ENCODE measurements at places on chromosomes 7 and 10. TPM values are rescaled to one million over a fixed set of nuclear protein-coding genes. Genes with fewer than 3 reads are reported as not detected.

- H3K27ac ChIP-seq: peak overlapping the region; percentile 29
- H3K4me1 ChIP-seq: peaks cover 13% of the 10 kb centered on the region
- no peaks in the 10 kb centered on the region for H3K27me3 ChIP-seq
Observed at GRCh38 chr7:44415047-44415446, 75.4 kb downstream of the NUDCD3 start.

DNA sequence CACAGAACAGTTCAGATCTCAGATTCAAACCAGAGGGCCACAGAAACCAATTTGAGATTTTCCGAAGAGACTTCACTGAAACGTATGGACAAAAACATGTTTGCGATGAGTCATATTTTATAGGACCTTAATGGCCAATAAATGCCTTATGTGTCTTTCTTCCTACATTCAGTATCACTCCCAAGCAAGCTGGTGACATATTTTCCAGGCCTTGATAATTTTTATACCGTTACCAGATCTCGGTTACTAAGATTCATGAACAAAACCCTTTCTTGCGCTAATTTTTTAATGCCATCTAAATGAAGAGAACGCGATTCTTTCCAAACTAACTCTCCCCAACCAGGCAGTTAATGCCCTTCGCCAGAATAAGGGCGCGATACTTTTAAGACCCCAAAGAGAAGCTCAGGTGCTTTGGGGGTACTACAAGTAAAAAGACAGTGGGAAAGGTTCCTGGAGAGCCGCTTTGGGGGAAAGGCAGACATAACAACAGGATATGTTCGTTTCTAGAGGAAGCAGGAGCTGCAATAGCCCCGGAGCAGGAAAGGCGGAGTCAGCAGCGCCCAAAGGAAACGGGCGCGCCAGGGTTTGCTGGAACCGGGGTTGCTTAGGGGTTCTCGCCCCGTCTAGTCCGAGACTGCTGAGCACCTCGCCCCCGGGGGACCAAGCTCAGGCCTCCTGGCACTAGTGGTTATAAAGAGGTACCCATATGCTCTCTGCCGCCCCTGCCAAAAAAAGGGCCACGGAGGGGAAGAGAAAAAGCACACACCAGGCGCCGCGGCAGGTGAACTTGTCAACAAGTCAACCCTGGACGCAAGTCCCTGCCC, 884 bp downstream of the ICA1 start:
- H3K4me1 ChIP-seq: peaks cover 8% of the 10 kb centered on the region
- peak; percentile 72 for DNase-seq
- H3K27ac ChIP-seq: peak overlapping the region; percentile 18
- peaks cover 24% of the 10 kb centered on the region for H3K27me3 ChIP-seq

GRCh38 chr7:15011289-15011688, 108.7 kb upstream of the DGKB start:
- H3K4me3 ChIP-seq: no peak overlapping the region
- H3K4me1 ChIP-seq: peaks cover 6% of the 10 kb centered on the region
- no peaks in the 10 kb centered on the region for H3K27me3 ChIP-seq

- H3K4me1 ChIP-seq: peaks cover 12% of the 10 kb centered on the region
- H3K27me3 ChIP-seq: no peaks in the 10 kb centered on the region
- no peak overlapping the region for H3K27ac ChIP-seq
- no peak for DNase-seq
- no peaks in the 10 kb centered on the region for H3K36me3 ChIP-seq
- no peak overlapping the region for H3K4me3 ChIP-seq
Observed at GRCh38 chr7:78176171-78176570, 377.6 kb downstream of the PHTF2 start.

The TRPV5 gene
- total RNA-seq: not detected

The SFTPD gene
- 1.6 TPM for total RNA-seq

GRCh38 chr10:12320892-12321291, 28.5 kb upstream of the CAMK1D start:
- H3K36me3 ChIP-seq: no peaks in the 10 kb centered on the region
- H3K4me1 ChIP-seq: peaks cover 3% of the 10 kb centered on the region
- H3K27ac ChIP-seq: no peak overlapping the region
- no peaks in the 10 kb centered on the region for H3K27me3 ChIP-seq
- H3K4me3 ChIP-seq: no peak overlapping the region

GRCh38 chr10:47039562-47039913, 128.3 kb downstream of the PTPN20 start:
- DNase-seq: peak; percentile 46
- no peak overlapping the region for H3K27ac ChIP-seq
- peaks cover 5% of the 10 kb centered on the region for H3K4me1 ChIP-seq
- H3K27me3 ChIP-seq: peaks cover 7% of the 10 kb centered on the region
- no peaks in the 10 kb centered on the region for H3K36me3 ChIP-seq

DNA sequence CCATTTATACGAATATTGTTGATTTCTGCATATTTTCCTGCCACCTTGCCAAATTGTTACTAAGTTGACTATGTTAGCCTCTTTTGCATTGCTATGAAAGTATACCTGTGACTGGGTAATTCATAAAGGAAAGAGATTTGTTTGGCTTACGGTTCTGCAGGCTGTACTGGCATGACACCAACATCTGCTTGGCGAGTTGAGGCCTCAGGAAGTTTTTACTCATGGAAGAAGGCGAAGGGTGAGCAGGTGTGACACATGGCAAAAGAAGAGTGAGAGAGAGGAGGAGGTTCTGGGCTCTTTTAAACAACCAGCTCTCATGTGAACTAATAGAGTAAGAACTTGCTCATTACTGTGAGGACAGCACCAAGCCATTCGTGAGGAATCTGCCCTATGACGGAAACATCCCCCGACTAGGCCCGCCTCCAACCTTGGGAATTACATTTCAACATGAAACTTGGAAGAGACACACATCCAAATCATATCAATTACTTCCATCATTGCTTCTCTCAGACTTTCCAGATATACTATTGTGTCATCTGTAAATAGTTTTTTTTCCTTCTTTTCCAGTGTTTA, 8.4 kb downstream of the RALA start:
- DNase-seq: no peak
- H3K27ac ChIP-seq: no peak overlapping the region
- peaks cover 26% of the 10 kb centered on the region for H3K4me1 ChIP-seq
- no peak overlapping the region for H3K4me3 ChIP-seq

DNA sequence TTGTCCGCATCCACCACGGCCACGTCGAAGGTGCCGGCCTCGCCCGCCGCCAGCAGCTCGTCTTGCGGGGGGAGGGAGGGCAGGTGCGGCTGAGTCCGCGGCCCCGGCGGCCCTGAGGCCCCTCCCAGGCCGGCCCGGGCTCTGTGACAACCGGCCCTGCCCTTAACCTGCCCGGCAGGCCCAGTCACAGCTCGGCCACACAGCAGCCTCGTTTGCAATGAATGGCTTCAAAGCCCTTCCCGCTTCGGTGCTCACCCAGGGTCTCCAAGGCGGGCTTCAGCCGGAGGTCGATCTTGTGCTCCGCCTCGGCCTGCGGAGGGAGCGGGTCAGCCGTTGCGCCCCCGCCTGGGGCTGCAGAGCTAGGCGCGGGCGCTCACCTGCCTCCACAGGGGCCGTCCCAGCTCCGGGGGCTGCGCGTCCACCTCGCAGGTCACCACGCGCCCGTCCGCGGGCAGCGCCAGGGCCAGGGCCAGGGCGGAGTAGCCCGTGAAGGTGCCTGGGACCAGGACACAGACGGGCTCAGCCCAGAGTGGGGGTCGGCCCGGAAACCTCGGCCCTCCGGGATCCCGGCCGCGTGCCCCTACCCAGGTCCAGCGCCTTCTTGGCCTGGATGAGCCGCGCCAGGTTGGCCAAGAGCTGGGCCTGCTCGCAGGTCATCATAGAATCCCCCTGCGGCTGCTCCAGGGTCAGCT, 928 bp downstream of the COMTD1 start:
- peaks cover 15% of the 10 kb centered on the region for H3K36me3 ChIP-seq
- peak overlapping the region; percentile 68 for H3K4me3 ChIP-seq
- H3K27ac ChIP-seq: peak overlapping the region; percentile 80
- H3K27me3 ChIP-seq: no peaks in the 10 kb centered on the region
- no peak for DNase-seq

DNA sequence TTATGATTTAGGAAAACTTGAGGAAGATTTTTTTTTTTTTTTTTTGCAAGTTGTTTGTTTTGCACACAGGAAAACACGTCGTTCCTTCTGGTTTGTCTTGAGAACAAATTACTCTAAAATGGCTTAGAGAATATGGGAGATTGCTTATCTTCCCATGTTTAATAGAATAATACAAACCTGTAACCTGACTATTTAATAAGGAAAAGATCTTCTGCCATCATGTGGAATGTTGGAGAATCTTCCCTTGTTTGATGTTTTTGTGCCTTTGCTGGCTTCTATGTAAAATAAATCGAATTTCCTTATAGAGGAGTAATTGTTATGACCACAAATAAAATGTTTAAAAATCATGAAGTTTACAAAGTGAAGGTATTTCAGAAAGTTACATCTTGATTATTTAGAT, 818.8 kb downstream of the GATA3 start:
- H3K4me1 ChIP-seq: no peaks in the 10 kb centered on the region
- H3K27me3 ChIP-seq: peaks cover 5% of the 10 kb centered on the region
- H3K36me3 ChIP-seq: no peaks in the 10 kb centered on the region
- no peak overlapping the region for H3K4me3 ChIP-seq
- H3K27ac ChIP-seq: no peak overlapping the region

DNA sequence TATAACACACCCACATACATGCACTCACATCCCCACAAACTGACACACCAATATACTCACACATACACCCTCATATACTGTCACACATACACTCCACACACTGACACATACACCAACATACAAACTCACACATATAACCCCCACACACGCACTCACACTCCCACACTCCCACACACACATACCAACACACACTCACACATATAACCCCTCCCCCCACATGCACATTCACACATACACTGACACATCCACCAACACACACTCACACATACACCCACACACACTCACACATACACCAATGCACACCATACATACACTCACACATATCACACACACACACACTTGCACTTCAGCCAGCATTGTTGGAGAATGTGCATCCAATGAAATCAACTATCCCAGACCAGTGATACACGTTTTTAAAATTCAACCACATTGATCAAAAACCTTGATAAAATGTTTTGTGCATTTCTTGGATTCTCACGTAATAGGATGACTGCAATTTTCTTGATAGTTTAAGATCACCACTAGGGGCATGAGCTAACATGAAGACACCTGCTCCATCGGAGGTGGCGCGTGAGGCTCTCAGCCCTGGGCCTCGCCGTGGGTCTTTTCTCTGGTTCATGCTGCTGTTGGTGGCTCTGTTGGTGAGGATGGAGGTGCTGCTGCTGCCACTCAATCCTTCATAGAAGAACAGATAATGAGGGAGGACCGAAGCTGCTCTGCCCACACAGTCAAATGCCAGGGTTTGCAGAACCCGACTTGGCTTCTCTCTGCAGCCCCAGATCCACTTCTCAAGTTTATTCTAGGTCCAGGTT, 32.1 kb upstream of the CHST15 start:
- no peak overlapping the region for H3K27ac ChIP-seq
- no peaks in the 10 kb centered on the region for H3K36me3 ChIP-seq
- H3K4me3 ChIP-seq: no peak overlapping the region

DNA sequence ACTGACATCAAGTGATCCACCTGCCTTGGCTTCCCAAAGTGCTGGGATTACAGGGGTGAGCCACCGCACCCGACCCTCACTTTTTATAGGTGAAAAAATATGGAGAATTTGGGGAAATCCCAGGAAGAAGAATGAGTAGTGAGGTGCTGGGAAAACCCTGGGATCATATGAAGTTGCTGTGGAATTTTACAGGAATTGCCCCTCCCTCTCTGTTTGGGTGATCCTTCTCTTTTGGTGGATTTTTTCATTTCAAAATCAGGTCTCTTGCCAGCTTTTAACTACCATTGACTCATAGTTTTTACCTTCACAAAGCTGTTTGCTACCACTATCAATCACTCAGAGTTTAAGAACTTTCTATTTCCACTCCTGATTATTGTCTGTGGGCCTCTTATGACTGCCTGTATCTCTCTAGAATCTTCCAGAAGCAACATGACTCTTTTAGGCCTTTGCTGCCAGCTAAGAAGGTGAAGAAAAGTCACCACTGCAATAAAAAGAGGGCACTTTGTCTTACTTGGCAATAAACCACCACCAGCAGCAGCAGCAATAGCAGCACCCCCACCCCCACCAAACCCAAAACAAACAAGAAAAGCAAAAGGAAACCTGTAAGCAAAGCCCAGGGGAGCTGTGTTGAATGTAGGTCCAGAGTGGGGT, 4.0 kb upstream of the GIMAP8 start:
- H3K4me1 ChIP-seq: peaks cover 10% of the 10 kb centered on the region
- no peak overlapping the region for H3K4me3 ChIP-seq
- H3K27ac ChIP-seq: no peak overlapping the region
- peaks cover 1% of the 10 kb centered on the region for H3K36me3 ChIP-seq
- no peak for DNase-seq
- H3K27me3 ChIP-seq: peaks cover 20% of the 10 kb centered on the region

DNA sequence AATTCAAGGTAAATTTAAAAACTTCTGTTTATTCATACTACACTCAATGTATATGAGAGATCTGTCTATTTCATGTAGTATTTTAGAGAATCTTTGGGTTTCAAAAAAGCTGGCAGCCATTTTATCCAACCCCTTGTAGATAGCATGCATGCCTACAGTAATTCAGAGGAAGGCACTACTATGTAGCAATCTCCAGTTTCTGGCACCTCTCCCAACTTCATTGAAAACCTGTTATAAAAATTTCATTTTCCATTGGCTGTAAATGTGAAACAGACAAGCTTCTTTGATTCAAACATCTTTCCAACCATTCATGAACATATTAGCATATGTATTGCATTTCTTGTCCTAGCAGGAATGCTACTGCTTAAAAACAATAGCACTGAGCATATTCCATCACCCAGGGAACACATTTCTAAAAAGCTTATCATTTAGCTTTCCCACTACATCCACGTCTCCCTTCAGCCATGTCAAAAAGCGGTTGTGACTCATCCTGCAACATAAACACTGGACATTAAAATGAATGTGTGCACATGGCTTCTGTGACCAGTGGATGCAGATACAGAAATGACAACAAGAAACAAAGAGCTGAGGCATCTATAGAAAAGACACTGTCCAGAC, 330.4 kb upstream of the AOAH start:
- no peaks in the 10 kb centered on the region for H3K36me3 ChIP-seq
- no peak for DNase-seq

GRCh38 chr7:155494551-155494950, 36.6 kb downstream of the EN2 start:
- H3K27ac ChIP-seq: no peak overlapping the region
- H3K4me1 ChIP-seq: peaks cover 12% of the 10 kb centered on the region
- peaks cover 31% of the 10 kb centered on the region for H3K27me3 ChIP-seq
- DNase-seq: no peak
- H3K4me3 ChIP-seq: no peak overlapping the region

DNA sequence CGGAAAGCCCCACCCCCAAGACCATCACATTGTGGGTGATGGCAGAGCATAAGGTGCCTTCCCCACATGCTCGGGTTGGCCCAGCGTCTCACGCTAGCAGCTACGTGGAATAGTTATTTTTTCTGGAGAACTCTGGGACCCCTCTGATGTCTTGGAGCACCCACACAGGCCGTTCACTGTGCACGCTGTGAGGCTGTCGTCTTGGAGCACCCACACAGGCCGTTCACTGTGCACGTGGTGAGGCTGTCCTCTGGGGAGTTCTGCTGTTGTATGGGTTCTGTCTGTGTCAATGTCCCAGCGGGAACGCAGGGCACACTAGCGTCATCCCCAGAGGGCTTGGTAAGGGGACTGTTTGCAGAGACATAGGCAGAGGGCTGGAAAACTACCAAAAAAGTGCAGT, 38.8 kb upstream of the FAM20C start:
- DNase-seq: no peak
- no peak overlapping the region for H3K27ac ChIP-seq
- no peaks in the 10 kb centered on the region for H3K27me3 ChIP-seq
- no peak overlapping the region for H3K4me3 ChIP-seq
- H3K4me1 ChIP-seq: peaks cover 11% of the 10 kb centered on the region
- no peaks in the 10 kb centered on the region for H3K36me3 ChIP-seq

The GRM3 gene
- total RNA-seq: not detected

The NKX6-2 gene
- total RNA-seq: not detected

The ASB15 gene
- not detected for total RNA-seq

GRCh38 chr10:112213098-112213823, 29.7 kb upstream of the GPAM start:
- no peak for DNase-seq
- no peaks in the 10 kb centered on the region for H3K36me3 ChIP-seq
- no peak overlapping the region for H3K4me3 ChIP-seq
- no peak overlapping the region for H3K27ac ChIP-seq

Measured in chondrocyte (in vitro differentiated cells).